Activated CD8-positive, alpha-beta T cell treated with anti-CD3 and anti-CD28 coated beads for 36 hours (primary cell): ENCODE measurements at places on chromosomes 3 and 15.
A peak's percentile ranks its signal among the peaks of the same experiment; 100 is the strongest.

DNA sequence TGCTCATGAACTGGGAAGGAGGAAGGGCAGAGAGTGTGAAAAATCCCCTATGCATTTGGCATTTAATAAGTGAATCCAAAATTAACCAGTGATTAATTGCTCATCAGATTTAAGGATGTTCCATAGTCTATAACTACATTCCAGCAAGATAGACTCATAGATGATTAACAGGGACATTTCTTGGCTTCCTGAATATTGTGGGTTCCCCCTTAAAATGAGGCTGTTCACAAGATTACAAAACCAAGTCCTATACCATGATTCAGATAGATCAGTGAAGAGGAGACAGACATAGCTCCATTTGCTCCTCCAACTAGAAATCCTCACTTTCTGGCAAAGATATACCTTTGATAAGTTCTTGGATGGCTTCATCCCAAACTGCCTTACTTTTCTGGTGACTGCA is 15.4 kb downstream of the RASGRP1 start:
- DNase-seq = no peak

DNA sequence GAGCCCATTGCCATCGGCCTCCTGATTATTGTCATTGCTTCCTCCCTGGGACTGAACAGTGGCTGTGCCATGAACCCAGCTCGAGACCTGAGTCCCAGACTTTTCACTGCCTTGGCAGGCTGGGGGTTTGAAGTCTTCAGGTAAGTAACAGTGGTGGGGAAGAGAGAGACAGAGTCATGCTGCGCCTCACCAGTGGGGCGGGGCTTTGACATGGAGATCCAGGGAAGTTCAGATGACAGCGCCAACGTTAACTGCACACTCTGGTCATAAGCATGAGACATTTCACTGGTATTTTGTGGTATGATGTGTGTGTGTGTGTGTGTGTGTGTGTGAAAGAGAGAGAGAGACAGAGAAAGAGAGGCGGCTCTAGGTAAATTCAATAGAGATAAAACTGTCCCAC is 41.0 kb downstream of the AQP9 start:
- no peak for DNase-seq

- DNase-seq = no peak
Measured at GRCh38 chr15:39491886-39492490, 88.9 kb upstream of the THBS1 start.

DNA sequence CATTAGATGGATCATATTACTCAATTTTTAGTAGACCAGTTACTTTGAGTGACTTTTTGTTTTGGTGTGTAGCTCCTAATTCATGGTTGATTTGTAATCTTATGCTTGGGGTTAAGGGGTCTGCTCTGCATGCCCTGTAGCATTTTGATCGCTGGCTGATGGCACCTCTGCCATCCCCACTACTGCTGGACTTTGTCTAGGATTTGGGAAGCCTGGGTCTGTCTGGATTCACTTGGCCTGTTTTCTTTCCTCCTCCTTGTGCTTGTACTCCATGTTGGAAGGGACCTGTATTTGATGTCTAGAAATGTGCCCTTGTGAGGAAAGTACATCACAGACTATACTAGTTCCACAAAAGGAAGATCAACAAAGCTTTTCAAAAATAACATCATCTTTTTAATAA is 154.1 kb downstream of the FNDC3B start:
- no peak for DNase-seq

DNA sequence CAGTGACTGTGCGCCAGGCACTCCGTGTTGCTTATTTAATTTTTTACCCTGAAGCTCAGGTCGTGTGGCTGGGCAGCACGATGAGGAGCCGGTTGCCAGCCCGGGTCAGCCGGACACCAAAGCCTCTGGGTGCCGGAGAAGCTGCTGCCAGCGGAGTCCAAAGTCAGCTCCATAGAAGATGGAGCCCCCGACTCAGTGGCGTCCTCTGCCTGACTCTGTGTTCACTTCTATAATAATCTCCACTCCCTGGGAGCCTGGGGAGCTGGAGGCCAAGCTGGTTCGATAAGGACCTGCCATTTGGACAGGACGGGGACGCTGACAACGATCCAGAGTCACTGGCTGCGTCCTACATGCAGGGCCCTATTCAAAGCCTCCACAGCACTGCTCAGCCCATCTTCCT is 78.6 kb downstream of the VGLL4 start:
- no peak for DNase-seq

- no peak for DNase-seq
Measured at GRCh38 chr3:55166576-55167555, 239.0 kb upstream of the LRTM1 start.

GRCh38 chr3:17852217-17852616 is 109.8 kb upstream of the TBC1D5 start:
- no peak for DNase-seq

DNA sequence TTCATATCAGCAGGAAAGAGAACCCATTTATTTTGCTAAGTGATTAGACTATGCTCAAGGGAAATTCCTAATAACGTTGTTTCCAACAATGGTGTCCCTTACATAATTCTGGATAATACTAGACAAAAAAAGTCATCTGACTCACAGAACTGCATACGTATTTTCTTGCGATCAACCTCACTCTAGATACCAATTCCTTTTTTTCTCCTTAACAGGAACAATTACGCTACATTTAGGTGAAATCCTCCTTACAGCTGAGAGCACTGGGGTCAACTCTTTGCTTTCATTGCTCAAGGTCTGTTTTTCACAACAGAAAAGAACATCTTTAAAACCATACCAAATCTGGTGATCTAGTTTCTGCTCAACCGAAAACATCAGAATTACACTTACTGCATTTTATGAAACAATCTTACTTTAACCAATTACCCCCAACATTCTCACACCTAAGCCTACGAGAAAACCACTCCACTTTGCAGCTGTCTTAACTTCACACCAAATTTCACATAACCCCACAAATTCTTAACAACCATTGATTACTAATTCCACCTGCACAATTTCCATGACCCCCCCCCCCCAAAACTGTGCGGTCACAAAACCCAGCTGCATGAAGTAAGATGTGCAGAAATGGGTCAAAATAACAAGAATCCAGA is 61.2 kb upstream of the ICE2 start:
- DNase-seq = peak; percentile 34

GRCh38 chr3:126731044-126731443 is 27.0 kb downstream of the CHCHD6 start:
- DNase-seq = peak; percentile 28
